Inflammatory macrophage treated with lipopolysaccharide for 1 hour (primary cell): ENCODE measurements at places on chromosomes 7 and 10.

DNA sequence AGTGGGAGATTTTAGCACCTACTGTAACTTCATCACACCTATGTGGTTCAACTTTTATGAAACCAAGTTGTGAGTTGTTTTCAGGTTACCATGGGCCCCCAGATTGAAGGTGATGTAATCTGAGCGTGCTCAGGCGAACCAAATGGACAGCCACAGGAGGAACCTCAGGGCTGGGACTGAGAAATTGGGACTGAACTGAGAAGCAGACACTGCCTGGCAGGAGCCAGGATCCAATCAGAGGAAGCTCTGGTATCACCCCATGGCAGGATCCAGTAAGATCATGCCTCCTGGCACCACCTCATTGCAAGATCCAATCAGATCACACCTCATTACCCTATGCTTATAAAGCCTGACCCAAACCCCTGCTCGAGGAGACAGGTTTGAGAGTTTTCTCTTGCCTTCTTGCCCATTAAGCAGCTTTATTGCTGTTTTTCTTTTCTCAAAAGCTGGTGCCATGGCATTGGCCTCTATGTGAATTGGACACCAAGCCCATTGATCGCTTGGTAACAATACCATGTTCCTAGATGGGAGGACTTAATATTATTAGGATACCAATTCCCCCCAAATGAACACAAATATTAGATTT, 43.2 kb upstream of the GDF10 start:
- DNase-seq, result peak; percentile 26

GRCh38 chr10:110918269-110918642, 724 bp downstream of the BBIP1 start:
- peak; percentile 97 for DNase-seq

- peak; percentile 51 for DNase-seq
Measured at GRCh38 chr10:21953585-21954057, 49.9 kb downstream of the DNAJC1 start.

- DNase-seq, result peak; percentile 93
Measured at GRCh38 chr10:88271761-88272543, 311.2 kb downstream of the RNLS start.

DNA sequence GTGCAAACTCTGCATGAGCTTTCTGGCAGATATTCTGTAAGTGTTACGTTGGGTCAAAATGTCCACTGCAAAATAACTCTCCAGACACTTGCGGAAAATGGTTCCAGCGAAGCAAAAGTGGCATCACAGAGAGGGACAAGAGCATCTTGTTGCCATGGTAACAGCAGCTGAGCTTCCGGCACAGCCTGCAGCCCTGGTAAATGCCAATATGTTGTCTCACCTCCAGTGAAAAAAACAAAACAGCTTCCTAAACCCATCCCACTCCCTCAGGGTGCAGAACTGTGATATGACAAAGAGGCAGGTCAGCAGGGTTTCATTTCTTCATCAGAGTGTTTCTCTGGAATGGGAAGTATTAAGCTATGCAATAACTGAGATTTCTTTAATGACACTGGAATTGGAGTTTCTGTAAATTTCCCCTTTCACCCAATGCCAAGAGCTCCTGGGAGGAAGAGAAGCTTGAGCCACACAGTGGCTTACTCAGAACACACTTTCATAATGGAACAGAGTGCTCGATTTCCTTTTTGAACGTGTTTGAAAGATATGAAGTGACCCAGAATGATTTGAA, 65.6 kb downstream of the FOXI2 start:
- peak; percentile 47 for DNase-seq

- DNase-seq, result no peak
Measured at GRCh38 chr7:42081671-42082070, 155.3 kb downstream of the GLI3 start.

DNA sequence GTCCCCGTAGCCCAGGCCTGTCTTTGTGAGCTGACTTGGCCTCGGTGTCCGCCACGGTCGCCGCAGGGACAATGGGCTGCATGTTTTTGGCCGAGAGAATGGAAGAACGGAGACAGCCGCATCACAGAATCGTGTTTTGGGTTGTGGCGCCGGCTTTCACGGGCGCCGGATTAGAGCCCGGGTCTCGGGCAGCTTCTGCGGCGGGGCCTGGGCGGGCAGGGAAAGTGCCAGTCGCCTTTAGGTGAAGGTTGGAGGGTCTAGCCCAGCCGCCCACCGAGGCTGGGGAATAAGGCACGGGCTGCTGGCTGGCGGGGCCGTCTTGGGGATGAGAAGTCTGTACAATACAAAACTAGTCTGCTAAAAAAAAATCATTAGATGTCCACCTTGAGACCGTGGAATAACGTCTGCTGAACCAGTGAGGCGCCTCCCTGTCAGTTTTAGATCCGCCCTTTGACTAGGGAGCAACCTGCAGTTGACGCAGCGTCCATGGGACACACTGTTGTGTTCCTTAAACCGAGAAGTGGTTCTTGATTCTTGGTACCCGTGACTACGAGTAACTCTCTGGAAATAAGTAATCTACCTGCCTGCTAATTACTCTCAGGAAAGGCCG, 577 bp downstream of the DNAJB9 start:
- peak; percentile 57 for DNase-seq
